ENCODE measurements at places on chromosomes 7 and 10.

GRCh38 chr10:133276435-133277201 is at the start of gene ADAM8:
Gene ADAM8, minus strand, starts transcription at chr10:133276868. Its CDS starts 51 bp downstream, at chr10:133276817.
- no peak for ATAC-seq

- ATAC-seq = peak; percentile 77
Measured at GRCh38 chr10:80177781-80178636, 27.3 kb downstream of the ANXA11 start.

DNA sequence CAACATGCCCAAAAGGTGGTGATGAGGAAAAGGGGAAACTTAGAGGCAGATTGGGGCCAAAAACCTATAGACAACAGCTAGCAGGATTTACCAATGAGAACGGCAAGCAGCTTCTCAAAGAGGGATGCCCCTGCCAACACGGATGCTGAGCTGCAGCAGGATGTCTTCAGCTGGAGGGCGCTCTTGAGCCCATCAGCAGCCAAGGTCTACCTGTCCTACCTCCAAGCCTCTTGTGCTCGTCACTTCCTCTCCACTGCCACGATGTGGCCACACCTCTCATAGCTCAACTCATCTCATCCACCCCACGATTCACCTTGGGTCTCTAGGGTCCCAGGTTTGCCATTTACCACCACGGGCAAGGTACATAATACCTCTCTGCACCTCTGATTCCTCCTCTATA is 36.5 kb downstream of the DLG5 start:
- ATAC-seq = no peak

GRCh38 chr7:86668315-86668714 is 24.6 kb downstream of the GRM3 start:
- ATAC-seq = no peak

- no peak for ATAC-seq
Measured at GRCh38 chr10:84440781-84441180, 112.4 kb downstream of the CCSER2 start.

DNA sequence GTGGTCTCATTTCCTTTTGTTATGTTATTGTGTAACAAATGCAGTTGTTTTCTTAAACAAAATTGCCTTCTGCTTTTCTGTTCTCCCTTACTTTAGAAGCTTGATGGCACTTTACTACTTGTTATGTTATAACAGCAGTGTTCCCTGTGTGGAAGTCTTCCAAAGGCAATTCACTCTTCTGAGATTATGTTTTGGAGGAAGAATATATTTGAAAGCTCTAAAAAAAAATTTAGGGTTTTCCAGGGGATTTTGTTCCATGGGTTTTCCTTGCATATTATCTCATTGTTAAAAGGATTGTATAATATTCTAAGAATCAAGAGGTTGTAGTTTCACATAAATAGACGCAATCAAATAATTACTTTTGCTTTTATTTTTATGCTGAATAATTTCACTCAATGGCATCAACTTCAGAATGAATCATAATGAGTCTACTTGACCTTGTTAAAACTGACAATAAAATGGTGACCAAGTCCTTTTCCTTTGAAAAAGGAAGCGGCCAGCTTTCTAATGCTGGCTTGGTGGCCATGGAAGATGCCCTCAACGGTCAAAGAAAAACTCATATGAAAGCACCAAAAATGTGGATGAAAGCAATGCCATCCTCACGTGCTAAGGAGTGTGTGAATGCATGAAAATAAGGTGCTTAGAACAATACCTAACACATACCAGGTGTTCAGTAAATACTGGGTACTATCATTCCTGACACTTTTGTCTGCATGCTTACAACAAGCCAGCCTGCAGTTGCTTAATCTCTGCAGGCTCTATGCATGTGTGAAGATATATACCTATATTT is 92.4 kb upstream of the KLF6 start:
- no peak for ATAC-seq

GRCh38 chr10:132915411-132915810 is 27.0 kb downstream of the CFAP46 start:
- no peak for ATAC-seq

DNA sequence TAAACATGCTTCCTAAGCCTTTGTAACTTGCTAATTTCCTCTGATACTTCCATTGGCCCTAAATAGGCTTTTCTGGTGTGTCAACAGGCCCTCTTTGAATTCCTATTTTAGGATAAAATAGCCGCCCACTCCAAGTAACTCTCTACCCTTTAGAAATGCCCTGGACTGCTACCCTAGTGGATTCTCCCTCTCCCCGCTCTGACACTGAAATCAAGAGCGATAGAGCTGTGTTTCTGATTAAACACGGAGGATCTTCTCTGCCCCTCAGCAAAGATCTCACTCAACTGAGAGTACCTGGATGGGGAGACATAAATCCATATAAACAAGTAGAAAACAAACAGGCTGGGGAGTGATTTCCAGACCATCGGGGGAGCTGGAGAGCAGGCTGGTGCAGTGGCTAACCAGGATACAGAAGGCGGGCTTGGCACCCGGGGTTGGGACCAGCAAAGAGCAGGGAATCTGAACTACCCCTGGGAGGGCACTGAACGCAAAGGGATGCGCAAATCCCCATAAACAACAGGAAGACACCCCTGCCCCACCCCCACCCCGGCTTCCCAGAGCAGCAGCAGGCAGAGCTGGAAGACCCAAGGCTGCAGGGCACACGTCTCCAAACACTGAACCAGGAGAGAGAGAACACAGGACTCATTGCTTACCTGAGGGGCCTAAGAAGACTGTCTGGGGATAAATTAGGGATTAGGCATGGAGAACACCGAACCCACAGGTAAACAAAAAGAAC is 2.5 kb downstream of the ASB13 start:
- no peak for ATAC-seq

DNA sequence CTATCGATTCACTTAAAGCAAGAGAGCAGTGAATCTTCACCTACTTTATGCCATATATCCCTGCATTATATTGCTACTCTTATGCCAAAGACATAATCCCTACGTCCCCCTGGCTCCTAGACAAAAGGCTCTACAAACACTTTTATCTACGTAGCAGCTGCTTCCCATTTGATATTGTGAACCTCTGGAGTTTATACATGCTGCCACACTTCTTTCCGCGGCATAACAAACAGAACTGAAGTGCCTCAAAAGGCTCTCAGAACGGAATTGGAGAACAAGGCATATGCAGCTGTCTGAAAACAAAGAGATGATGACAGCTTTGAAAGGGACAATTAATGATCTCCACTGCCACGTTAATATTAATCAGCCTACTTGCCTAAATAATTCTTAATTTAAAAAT is 985.6 kb upstream of the LRRN3 start:
- no peak for ATAC-seq

DNA sequence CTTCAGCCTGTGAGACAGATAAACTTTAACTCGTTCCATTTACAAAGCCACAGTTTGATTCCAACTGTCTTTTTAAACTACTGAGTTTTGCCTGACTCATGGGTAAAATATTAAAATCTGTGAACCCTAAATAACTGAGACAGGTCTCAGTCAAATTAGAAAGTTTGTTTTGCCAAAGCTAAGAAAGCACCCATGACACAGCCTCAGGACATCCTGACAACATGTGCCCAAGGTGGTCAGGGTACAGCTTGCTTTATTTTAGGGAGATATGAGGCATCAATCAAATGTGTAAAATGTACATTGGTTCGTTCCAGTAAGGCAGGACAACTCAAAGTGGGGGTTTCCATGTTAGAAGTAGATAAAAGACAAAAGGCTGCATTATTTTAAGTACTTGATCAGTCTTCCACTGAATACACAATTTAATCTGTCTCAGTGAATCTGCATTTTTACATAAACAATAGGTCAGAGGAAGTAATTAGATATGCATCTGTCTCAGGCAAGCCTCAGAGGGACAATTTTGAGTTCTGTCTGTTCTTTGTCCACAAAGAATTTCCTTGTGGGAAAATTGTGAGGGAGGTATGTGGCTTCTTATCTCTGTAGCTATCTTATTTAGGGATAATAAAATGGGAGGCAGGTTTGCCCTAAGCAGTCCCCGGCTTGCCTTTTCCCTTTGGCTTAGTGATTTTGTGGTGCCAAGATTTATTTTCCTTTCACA is 11.0 kb upstream of the PIP start:
- ATAC-seq = no peak

DNA sequence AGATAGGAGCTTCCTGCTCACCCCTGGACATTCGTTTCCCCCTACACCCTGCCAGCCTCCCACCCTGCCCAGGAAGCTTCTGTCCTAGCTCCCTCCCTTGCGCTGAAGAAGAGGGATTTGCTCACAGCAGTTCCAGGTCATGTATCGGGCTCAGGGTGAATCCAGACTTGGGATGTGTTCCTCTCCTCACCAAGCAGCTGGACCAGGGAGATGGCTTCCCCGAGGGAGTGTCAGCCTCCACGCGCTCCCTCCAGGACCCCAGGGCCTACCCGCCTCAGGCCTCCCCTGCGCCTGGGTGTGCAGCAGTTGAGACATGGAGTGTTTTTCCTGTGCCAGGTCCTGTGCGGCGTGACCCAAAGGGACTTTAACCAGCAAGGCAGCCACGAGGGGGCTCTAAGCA is 435.6 kb upstream of the FOXK1 start:
- no peak for ATAC-seq

- peak; percentile 1 for ATAC-seq
Measured at GRCh38 chr7:118183428-118183785, 557 bp upstream of the LSM8 start.

- no peak for ATAC-seq
Measured at GRCh38 chr7:112130729-112131410, 75.3 kb downstream of the DOCK4 start.

- no peak for ATAC-seq
Measured at GRCh38 chr10:119725517-119725827, 378 bp upstream of the INPP5F start.

GRCh38 chr7:33630359-33630758 is 275.0 kb upstream of the BMPER start:
- no peak for ATAC-seq

GRCh38 chr10:117311261-117311660 is 64.0 kb downstream of the PDZD8 start:
- ATAC-seq = no peak

DNA sequence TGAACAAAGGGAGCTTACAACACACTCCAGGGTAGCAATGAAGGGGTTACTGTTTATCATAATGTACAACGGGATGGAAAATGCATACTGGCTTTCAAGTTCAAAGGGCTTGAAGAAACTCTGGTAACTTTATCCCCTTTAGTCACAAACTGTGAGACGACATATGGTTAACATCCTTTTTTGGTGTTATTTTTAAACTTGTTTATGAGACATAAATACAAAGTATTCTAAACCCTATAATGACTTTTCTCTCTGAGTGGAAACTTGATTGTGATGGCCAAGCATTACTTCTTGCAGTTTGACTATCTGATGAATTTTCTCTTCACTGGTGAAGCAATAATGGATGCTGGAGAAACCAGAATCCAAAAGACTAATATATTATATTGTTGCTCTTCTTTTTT is 62.0 kb upstream of the SEMA3A start:
- ATAC-seq = no peak

DNA sequence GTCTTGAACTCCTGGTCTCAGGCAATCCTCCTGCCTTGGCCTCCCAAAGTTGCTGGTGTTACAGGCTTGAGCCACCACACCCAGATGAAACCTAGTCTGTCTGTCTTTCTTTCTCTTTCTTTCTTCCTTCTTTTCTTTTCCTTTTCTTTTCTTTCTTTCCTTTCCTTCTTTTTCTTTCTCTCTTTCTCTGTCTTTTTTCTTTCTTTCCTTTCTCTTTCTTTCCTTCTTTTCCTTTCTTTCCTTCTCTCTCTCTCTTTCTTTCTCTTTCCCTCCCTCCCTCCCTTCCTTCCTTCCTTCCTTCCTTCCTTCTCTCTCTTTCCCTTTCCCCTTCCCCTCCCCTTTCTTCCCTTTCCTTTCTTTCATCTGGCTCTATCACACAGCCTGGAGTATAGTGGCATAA is 185.2 kb downstream of the CACNB2 start:
- no peak for ATAC-seq

Data from gastroesophageal sphincter (tissue), 4 donors.